ENCODE measurements at places on chromosomes 11 and 22.
A peak's percentile ranks its signal among the peaks of the same experiment; 100 is the strongest.

DNA sequence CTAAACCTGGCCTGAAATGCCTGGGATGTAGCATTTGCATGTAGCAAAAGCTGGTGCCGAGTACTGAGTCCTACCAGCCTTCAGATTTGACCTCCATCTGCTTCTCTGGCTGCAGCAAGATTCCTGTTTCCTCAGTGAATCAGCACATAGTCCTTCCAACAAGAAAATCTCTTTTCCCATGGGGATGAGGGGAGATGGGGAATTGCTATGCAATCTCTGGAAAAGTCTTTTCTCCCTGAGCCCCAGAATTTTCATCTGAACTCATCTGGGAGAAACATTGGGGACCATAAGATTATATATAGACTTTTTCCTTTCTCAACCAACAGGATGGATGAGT, 32.0 kb upstream of the YWHAH start:
- no peak for DNase-seq

- no peak for DNase-seq
These were observed 4.1 kb downstream of the ST3GAL4 start for GRCh38 chr11:126359431-126360048.

GRCh38 chr11:73205661-73206343, 12.3 kb upstream of the P2RY2 start:
- DNase-seq = no peak

DNA sequence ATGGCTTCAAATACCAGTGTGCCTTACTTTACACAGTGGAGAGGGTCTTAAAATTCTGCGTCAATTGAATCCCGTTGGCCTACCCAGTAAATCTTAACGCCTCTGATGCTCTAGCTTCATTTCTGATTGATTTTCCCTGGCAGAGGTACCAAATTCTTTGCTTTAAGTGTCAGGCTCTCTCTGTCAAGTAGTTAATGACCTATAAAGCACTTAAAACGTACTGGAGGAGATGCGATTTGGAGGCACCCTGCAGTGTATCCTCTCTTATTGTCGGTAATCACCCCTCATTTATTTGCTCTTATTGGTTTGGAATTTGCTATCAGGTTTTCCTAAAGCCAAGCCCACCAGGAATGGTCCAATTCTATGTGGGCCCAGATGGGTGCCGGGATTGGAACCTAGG, 59.2 kb downstream of the NFAM1 start:
- no peak for DNase-seq

GRCh38 chr11:66562907-66563583, 5.4 kb downstream of the CTSF start:
- no peak for DNase-seq

- DNase-seq = no peak
These were observed 613.3 kb upstream of the CADM1 start for GRCh38 chr11:116117331-116118137.

DNA sequence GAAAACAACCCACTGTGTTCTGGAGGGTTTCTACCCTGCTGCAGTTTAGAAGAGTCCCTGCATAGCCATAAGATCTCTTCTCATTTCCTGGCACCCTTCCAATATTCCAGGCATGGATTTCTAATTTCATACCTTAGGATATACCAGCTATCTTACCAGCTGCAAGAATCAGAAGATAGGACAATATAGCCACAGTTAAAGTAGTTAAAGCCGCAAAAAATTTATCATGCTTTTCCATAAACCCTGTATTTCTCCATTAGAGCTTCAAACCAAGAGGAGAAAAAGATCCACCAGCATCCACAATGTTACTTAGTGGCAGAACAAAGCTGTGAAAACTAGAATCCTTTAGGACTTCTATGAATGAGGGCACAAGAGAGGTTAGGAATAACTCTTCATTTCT, 8.6 kb upstream of the OR56B1 start:
- DNase-seq = no peak

DNA sequence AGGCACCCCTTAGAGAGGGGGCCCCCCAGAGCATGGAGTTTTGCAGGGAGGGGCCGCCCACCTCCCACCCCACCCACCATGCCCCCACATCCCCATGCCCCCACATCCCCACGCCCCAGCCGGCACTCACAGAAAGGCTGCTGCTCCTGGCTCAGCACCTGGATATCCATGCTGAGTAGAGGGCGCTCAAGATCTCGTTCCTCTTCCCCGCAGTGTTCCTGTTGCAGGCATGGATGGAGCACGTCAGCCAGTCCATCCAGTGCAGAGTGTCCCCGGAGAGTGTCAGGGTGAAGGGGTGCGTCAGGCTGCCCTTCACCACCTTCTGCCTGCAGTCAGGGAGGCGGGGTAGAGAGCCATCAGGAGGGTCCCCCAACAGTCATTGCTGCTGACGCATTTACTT, 156.2 kb downstream of the CRYBB2 start:
- DNase-seq = no peak

- DNase-seq = no peak
These were observed 1.1 kb upstream of the SSTR3 start for GRCh38 chr22:37213218-37213855.

GRCh38 chr11:61903845-61904244, 12.5 kb upstream of the FADS3 start:
- no peak for DNase-seq

- no peak for DNase-seq
These were observed 13.1 kb upstream of the E2F8 start for GRCh38 chr11:19253817-19254216.

GRCh38 chr22:45917146-45917545, 59.8 kb downstream of the WNT7B start:
- DNase-seq = no peak

GRCh38 chr11:59574467-59574866, 41.1 kb downstream of the OSBP start:
- no peak for DNase-seq

- no peak for DNase-seq
These were observed at the start of gene LGALS1 for GRCh38 chr22:37674951-37675929. TSS of gene LGALS1 (plus strand) at chr22:37675636. CDS start at chr22:37675703, 67 bp downstream.

DNA sequence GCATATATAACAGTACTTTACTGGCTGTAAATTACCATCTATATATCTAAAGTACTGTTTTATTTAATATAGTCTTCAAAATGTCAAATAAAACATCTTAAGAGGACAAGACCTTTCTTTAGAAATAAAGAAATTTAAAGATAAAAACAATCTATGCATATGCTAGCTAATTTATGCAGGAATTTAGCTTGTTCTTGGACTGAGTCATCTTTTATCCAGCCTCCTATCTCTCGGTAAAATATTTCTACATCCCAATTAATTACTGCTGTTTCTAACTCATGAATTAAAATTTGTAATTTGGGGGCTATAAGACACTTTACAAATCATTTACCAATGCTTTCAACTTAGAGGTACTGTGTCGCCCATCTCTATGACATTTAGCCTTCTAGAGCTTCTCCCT, 72.8 kb upstream of the DDI1 start:
- no peak for DNase-seq

DNA sequence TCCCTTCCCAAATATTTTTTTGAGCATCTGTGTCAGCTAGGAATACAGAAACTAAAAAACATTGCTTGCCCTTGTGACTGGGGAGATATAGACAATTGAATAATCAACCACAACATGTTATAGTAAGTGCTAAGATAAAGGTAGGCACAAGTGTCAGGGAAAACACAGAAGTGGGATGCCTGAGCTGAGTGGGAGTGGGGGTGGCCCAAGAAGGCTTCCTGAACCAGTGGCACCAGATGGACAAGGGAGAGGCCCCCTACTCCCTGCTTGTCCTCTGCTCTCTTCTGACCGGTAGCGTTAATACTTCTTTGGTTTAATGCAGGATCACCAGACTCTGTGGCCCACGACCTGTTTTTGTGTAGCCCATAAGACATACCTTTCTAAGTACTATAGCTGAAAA, 48.8 kb downstream of the PACS1 start:
- DNase-seq = no peak

- DNase-seq = no peak
These were observed 169.0 kb downstream of the BUD13 start for GRCh38 chr11:116603728-116604323.

DNA sequence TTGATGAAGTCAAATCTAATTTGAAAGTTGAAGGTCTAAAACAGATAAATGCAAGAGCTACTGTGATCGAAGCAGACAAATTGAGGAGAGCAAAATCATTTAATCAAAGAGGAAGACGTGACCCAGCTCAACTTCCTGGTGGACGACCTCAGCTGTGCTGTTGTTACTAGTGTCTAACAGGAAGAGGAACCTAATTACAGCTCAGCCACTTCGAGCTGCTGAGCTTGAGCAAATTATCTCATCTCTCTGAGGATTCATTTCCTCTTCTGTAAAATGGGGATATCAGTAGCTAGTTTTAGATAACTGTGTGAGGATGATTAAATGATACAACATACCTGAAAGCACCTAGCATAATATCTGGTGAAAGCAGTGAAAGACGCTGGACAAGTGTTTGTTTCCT, 48.6 kb upstream of the OLFML1 start:
- DNase-seq = no peak

- no peak for DNase-seq
These were observed 16.4 kb downstream of the MYEOV start for GRCh38 chr11:69310351-69310750.

DNA sequence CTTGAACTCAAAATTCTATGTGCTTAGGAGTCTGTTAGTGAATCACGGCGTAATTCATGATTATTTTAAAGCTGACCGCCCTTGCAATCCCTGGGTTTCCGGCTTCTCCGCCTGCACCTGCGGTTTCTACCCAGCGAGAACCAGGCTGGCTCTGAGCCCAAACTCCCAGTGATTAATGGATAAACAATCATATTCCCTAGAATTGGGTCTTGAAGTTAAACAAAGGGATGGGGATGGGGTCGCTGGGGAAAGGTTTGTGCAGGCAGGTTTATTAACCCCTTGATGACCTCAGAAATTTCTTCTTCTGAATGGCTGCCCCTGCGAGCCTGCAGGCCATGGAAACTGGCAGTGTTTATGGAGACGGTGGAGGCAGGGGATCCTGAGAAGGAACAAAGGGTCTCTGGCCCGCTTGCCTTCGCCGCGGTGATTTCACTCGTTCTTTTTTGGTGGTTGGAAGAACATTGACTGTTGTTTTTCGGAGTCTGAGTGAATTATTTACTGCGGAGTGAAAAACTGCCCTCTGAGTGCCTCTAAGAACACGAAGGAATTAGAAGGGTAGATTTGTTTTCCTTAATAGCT, 1000.3 kb downstream of the BRD1 start:
- DNase-seq = peak; percentile 40

DNA sequence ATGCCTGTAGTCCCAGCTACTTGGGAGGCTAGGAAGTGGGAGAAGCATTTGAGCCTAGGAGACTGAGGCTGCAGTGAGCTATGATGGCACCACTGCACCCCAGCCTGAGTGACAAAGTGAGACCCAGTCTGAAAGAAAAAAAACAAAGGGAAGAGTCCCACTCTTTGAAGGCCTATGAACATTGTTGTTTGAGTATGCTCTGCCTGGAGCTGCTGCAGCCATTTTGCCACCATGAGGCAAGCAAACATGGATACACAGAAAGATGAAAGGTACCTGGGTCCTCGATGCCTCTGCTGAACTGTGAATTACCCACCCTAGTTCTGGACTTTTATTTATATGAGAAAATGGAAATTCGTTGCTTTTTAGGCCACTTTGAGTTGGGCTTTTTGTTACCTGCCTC, 19.7 kb upstream of the TSPAN18 start:
- no peak for DNase-seq

DNA sequence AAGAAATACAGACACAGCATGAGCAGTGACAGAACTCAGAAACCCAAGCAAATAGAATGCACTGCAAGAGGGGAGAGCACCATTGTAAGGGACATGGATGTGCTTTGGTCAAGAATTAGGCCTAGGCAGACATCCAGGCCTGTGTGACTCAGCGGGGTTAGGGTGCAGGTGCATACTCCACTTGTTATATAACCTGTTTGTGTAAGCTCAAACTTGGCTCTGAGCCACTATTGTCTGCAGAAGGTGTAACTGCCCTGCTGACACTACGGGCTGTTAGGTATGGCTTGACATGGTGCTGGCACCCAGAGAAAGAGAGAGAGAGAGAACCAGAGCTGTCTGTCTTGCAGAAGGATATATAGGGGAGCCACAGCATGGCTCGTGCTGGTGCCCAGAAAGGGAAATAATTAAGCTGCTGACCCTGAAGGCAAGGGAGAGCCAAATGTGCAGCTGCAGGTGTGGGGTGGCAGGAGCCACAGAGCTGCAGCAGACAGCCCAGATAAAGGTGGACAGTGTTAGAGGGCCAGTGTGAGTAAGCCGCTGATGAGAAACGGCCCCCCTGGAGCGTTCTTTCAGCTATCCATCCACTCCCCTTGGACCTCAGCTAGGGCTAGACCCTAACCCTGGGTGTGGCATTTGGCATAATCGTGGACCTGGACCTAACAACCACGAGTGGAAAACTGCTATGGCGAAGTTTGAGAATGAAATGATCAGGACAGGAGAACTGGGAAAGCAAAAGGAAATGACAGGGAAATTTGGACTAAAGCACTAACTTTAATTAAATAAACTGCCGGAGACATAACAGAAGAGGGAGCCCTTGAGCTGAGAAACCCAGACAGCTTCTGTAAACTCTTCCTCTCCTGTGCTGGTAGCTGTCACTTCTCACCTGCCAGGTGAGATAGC, 253.0 kb upstream of the CCDC179 start:
- peak; percentile 63 for DNase-seq

DNA sequence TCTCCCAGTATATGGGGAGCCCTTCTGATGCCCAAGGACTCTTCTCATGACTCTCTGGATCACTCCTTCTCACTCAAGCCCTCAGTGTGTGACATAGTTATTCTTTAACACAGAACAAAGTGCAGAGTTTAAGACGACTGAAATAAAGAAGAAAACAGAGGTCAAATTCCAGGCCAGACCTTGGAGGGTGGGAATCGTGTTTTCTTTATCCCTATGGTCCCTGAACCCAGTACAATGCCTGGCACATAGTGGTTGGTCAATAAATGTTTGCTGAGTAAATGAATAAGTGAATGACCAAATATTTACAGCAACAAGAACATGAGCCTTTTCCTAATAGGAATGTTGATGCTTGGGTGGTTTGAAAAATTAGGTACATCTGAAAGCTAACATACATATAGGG, 28.8 kb downstream of the VSTM5 start:
- DNase-seq = no peak

DNA sequence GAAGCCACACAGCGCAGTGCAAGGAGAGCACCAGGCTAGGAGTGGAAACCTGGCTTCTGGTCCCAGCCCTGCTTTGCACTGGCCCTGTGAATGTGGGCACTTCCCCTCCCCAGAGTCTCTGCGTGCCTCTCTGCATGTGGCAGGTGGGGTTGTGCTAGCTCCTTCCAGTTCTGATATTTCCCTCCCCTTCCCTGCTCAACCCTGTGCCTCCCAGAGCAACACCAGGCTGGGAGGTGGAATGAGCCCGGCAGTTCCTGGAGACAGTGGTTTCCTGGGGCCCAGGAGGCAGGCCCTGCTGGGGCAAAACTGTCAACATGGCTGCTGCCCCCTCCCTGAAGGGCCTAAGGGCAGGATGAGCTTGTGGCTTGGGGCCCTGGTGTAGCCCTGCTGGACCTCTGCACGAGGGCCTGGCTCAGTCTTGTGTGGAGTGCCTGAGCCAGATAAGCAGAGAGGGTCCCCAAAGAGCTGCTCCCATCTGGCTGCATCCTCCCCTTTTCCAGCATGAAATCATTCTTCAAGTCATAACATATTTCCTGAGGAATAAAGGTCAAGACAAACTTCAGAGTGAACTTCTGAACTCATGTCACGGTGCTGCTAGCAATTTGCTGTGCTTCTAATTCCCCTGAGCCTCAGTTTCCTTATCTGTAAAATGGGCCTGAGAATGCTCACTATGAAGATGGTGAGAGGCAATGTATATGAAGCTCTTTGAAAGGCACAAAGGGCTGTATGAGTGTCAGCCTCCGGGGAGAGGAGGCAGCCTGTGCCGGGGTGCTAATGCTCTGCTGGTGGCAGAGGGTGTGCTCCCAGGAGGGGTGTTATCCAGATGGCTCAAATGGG, 116.0 kb downstream of the GRIK4 start:
- DNase-seq = no peak

- DNase-seq = no peak
These were observed 10.5 kb upstream of the MCHR1 start for GRCh38 chr22:40668611-40669411.
